MG63 (cell line): ENCODE measurements at places on chromosomes 6 and 20.

GRCh38 chr6:87653074-87653962 lies 48.7 kb downstream of the AKIRIN2 start:
- DNase-seq = no peak

GRCh38 chr20:33875534-33876026 lies 64.4 kb downstream of the CHMP4B start:
- no peak for DNase-seq

DNA sequence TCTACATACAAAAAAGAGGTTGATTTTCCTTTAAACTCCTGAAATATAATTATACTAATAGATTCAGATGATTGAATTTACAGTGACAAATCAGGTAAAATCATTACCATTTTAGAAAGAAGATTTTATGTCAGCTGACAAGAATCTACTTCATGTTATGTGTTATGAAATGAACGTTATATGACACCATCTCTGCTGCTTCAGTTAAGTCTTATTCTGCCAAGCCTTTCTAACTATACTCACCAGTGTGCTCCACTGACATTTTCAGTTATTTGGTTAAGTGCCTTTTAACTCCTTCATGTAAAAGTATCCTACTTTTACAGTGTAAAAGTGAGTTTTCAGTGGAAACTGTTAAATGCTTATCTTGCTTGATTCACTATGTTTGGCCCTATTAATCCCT lies 80.4 kb downstream of the RWDD2A start:
- DNase-seq = no peak

GRCh38 chr6:104983776-104984175 lies 26.9 kb downstream of the LIN28B start:
- DNase-seq = no peak

- DNase-seq = no peak
Measured at GRCh38 chr20:61840779-61841455, 224.8 kb downstream of the TAF4 start.

- DNase-seq = no peak
Measured at GRCh38 chr6:13098793-13099570, 229.4 kb downstream of the TBC1D7 start.

GRCh38 chr20:677957-678356 lies 2.4 kb upstream of the SCRT2 start:
- no peak for DNase-seq
